ENCODE measurements at places on chromosomes 1 and 21.

GRCh38 chr21:44065428-44065827 is 41.8 kb upstream of the PWP2 start:
- DNase-seq: no peak
- H3K27me3 ChIP-seq: no peaks in the 10 kb centered on the region
- no peak overlapping the region for H3K4me3 ChIP-seq
- no peak overlapping the region for H3K27ac ChIP-seq

- no peak for DNase-seq
- H3K4me1 ChIP-seq: peaks cover 2% of the 10 kb centered on the region
- peak overlapping the region; percentile 88 for H3K27ac ChIP-seq
- H3K36me3 ChIP-seq: no peaks in the 10 kb centered on the region
- no peaks in the 10 kb centered on the region for H3K27me3 ChIP-seq
- peak overlapping the region; percentile 97 for H3K4me3 ChIP-seq
These were observed 674 bp downstream of the CEP350 start for GRCh38 chr1:179955287-179955680.

DNA sequence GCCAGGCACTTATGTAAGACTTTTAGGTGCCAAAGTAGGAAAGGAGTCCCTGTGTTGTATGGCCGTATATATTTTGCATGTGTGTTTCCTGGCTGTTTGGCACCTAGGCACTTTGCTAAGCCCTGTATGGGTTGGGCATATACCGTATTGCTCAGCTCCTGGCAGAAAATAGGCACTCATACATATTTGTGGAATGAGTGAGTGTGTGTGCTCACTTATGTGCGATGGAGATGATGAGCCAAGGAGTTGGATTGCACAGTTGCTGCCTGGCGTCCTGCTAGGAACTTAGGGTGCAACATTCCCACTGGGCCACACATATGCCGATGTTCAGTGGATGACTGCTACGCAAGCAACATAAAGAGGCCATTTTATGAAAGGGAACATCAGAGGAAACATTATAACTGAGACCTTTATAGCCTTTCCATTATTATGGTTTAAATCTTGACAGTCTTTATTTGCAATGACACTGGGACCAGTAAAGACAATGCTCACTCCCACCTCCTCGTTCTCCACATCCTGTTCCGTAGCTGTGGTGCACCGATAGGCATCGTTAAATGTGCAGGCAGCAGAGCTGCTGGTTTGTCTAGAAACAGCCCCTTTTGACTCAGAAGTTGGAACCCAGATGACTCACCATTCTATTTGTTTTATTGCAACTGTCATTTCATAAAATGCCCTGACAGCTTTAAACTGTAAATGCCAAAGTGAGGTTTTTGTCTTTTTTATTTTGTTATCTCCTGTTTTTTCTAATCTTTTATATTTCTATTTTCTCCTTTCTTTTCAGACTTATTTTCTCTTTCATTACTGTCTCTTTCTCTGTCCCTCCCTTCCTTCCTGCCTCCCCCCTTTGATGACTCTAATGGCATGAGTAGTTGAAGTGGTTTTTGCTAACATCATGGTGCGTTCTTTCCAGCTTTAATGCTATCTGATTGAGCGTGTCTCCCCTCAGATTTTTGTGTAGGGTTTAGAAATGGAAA is 36.1 kb downstream of the PEX14 start:
- H3K27ac ChIP-seq: no peak overlapping the region
- no peak overlapping the region for H3K4me3 ChIP-seq
- DNase-seq: no peak
- H3K27me3 ChIP-seq: no peaks in the 10 kb centered on the region
- H3K36me3 ChIP-seq: peaks cover 6% of the 10 kb centered on the region
- peaks cover 27% of the 10 kb centered on the region for H3K4me1 ChIP-seq

- H3K4me1 ChIP-seq: no peaks in the 10 kb centered on the region
- H3K27ac ChIP-seq: no peak overlapping the region
- no peaks in the 10 kb centered on the region for H3K27me3 ChIP-seq
- no peak for DNase-seq
These were observed 17.9 kb downstream of the SYT6 start for GRCh38 chr1:114135786-114136185.

- H3K27ac ChIP-seq: no peak overlapping the region
- no peaks in the 10 kb centered on the region for H3K4me1 ChIP-seq
- H3K4me3 ChIP-seq: no peak overlapping the region
- no peaks in the 10 kb centered on the region for H3K27me3 ChIP-seq
- DNase-seq: no peak
These were observed 20.4 kb downstream of the THAP3 start for GRCh38 chr1:6645018-6645417.

DNA sequence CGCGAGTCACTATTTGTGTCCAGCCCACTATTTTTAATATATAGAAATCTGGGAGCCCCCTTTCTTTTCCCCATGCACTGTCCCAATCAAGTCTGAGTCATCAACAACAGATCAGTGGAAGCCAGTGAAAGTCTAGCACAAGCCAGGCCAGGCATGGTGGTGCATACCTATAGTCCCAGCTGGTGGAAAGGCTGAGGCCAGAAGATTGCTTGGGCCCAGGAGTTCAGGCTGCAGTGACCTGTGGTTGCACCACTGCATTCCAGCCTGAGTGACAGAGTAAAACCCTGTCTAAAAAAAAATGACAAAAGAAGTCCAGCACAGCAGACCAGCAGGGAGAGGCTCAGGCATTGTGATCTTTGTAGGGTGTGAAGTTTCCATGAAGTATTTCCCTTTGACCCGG is 9.0 kb upstream of the RPL5 start:
- no peak for DNase-seq
- no peaks in the 10 kb centered on the region for H3K27me3 ChIP-seq
- no peak overlapping the region for H3K4me3 ChIP-seq
- H3K4me1 ChIP-seq: no peaks in the 10 kb centered on the region
- H3K27ac ChIP-seq: no peak overlapping the region
- no peaks in the 10 kb centered on the region for H3K36me3 ChIP-seq

GRCh38 chr1:110390096-110390495 is 730 bp downstream of the SLC16A4 start:
- no peaks in the 10 kb centered on the region for H3K36me3 ChIP-seq
- H3K4me3 ChIP-seq: no peak overlapping the region
- DNase-seq: no peak
- H3K27ac ChIP-seq: no peak overlapping the region

DNA sequence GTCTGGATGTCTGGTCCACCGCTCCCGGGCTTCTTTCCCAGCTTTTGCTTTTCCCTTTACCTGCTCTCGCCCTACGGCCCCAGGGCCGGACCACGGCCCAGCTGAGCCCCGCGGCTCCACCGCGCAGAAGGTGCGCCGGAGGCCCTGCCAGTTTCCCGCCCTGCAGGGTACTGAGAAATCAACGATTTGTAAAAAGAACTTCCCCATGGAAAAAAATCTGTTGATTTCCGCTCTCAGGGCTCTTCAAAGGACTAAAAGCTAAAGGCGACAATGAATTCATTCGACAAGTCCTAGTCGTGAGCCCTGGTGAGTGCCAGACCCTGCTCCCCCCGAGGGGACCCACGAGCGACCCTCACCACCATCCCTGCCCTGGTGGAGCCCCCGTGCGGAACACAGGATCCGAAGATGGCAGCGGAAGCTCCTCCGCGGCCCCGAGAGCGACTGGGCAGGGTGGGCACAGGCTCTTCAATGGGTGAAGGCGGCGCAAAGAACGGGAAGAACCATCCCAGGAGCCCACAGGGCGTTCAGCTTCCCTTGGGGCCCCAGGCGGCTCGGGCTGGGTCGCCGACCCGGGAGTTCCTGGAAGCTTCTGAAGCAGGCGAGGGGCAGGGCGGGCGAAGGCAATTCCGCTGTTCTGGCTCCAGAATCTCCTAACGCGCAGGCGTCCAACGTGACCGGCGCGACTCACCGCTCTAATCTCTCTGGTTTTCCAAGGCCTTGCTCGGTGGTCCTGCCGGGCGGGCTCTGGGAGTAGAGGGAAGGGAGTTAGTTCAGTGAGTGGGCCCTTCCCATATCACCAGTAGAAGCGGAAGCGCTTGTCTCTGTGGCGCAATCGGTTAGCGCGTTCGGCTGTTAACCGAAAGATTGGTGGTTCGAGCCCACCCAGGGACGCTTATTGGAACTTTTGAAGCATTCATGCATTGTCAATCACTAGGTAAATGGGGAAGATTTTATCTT is 6.6 kb upstream of the RNU1-2 start:
- peak overlapping the region; percentile 74 for H3K4me3 ChIP-seq
- peak overlapping the region; percentile 90 for H3K27ac ChIP-seq
- H3K36me3 ChIP-seq: no peaks in the 10 kb centered on the region

Data from neuronal stem cell (in vitro differentiated cells).